Neural progenitor cell (in vitro differentiated cells): ENCODE measurements at places on chromosomes 12 and 14.

- peak; percentile 66 for DNase-seq
Observed at GRCh38 chr14:98564006-98564405, 708.0 kb downstream of the BCL11B start.

- no peak for DNase-seq
Observed at GRCh38 chr12:14272956-14273912, 92.2 kb upstream of the ATF7IP start.

GRCh38 chr14:47674148-47674542, 1.3 kb downstream of the MDGA2 start:
- peak; percentile 58 for DNase-seq

DNA sequence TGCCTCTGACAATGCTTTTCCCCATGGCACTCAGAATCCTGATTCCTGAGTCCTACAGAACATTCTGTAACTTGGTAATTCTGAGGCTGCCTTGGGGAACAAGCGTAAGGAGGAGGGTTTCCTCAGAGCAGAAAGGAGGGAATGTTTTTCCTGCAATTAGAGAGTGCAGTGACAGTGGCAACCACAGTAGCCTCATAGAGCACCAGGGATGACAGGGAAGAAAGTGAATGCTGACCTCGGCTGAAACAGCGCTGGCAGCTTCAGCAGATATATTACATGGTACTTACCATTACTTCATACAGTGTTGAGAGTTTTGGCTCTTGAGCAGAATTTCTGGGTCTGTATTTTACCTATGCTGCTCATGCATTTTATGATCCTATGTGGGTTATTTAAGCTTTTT, 757.1 kb downstream of the NRXN3 start:
- DNase-seq = peak; percentile 8

- DNase-seq = peak; percentile 84
Observed at GRCh38 chr12:96061864-96062453, 26.6 kb upstream of the LTA4H start.

GRCh38 chr14:99564256-99564925, 39.6 kb downstream of the CCDC85C start:
- no peak for DNase-seq

DNA sequence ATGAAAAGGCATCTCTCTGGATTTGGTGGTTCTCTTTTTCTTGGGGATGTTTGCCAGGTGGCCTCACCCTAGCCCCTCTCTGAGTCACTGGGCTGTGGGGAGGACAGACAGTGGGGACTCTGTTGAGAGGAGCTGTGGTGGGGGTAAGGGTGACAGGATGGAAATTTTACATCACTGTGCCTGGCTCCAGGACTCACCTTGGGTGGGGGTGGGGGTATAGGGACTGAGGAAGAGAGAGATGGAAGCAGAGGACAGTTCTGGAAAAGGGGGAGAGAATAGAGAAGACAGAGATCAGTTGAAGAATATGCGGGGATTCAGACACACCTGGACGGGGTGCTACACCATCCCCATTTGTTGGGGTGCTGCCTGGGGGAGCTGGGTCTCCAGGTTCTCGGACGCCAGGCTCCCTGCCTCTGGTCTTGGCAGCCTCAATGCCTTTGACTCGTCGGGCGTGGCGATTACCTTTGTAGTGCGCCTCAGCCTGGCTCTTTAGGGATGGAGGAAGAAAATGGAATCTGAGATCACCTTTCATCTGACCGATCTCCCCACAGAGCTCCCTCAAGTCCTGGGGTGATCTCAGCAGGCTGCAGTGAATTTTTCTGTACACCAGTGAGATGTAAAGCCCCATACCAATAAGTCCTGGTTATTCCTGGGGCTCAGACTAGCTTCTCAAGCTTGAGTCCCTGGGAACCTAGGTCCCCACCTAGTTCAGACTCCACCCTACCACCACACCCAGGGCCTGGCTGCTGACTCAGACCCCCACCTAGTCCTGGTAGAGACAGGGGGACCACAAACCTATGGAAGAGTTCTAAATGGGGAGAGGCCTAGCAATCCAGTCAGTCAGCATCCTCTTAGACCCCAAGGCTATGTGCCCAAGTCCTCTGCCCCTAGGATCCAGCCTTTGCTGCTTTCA, 9.6 kb upstream of the GPR84 start:
- no peak for DNase-seq

GRCh38 chr12:125824276-125824675, 759.0 kb downstream of the AACS start:
- DNase-seq = no peak

DNA sequence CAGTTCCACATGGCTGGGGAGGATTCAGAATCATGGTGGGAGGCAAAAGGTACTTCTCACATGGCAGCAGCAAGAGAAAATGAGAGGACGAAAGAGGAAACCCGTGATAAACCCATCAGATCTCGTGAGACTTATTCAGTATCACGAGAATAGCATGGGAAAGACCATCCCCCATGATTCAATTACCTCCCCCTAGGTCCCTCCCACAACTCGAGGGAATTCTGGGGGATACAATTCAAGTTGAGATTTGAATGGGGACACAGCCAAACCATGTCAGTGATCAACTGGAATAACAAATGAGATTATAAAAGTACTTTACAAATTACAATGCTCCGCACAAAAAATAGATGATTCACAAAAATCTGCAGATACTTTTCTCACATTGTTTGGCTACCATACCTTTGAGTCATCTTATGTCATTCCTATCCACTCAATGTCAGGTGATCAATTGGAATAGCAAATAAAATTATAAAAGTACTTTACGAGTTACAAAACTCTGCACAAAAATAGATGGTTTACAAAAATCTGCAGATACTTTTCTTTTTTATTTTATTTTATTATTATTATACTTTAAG, 338.9 kb downstream of the C12orf50 start:
- no peak for DNase-seq

GRCh38 chr12:100520048-100520769, 46.5 kb downstream of the NR1H4 start:
- peak; percentile 6 for DNase-seq

DNA sequence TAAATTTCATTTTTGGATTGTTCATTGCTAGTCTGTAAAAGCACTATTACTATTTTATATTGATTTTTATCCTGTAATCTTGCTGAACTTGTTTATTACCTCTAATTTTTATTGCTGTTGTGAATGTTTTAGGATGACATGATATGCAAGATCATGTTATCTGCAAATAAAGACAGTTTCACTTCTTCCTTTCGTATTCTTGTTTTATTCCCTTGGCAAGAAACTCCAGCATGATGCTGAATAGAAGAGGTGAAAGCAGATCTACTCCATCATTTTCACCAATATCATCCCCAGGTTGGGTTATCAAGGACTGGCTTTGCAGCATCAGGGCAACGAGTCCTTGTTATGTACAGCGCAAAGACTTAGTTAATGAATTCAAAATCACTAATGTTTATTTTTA, 2.7 kb upstream of the CLECL1 start:
- DNase-seq = no peak

GRCh38 chr12:119602734-119603094, 9.1 kb downstream of the TMEM233 start:
- DNase-seq = no peak
